Naive thymus-derived CD4-positive, alpha-beta T cell (primary cell): ENCODE measurements at places on chromosomes 16 and 17. TPM values are rescaled to one million over a fixed set of nuclear protein-coding genes. Genes with fewer than 3 reads are reported as not detected.

The TP53TG3 gene
- total RNA-seq, result not detected

The HOXB5 gene
- not detected for total RNA-seq

The FOXF1 gene
- not detected for total RNA-seq

The CPNE7 gene
- not detected for total RNA-seq

GRCh38 chr17:61122326-61122913 is 277.2 kb upstream of the TBX2 start:
- no peak for DNase-seq
- H3K27ac ChIP-seq, result no peak overlapping the region
- no peaks in the 10 kb centered on the region for H3K36me3 ChIP-seq
- H3K4me3 ChIP-seq, result no peak overlapping the region

- H3K27ac ChIP-seq, result no peak overlapping the region
- H3K4me3 ChIP-seq, result no peak overlapping the region
- DNase-seq, result no peak
- H3K27me3 ChIP-seq, result no peaks in the 10 kb centered on the region
Measured at GRCh38 chr17:32445971-32446370, 1.7 kb downstream of the PSMD11 start.

- peak overlapping the region; percentile 85 for H3K4me3 ChIP-seq
- DNase-seq, result peak; percentile 93
- peaks cover 13% of the 10 kb centered on the region for H3K36me3 ChIP-seq
Measured at GRCh38 chr16:30377812-30378235, 3.2 kb downstream of the MYL11 start.
